Stimulated activated CD8-positive, alpha-beta memory T cell treated with anti-CD3 and anti-CD28 coated beads, Interleukin-4, amount 100 ng/mL, for 4 hours (primary cell): ENCODE measurements at places on chromosomes 3 and 15.

GRCh38 chr3:190122198-190122771 is 1.6 kb upstream of the P3H2 start:
- DNase-seq: no peak

DNA sequence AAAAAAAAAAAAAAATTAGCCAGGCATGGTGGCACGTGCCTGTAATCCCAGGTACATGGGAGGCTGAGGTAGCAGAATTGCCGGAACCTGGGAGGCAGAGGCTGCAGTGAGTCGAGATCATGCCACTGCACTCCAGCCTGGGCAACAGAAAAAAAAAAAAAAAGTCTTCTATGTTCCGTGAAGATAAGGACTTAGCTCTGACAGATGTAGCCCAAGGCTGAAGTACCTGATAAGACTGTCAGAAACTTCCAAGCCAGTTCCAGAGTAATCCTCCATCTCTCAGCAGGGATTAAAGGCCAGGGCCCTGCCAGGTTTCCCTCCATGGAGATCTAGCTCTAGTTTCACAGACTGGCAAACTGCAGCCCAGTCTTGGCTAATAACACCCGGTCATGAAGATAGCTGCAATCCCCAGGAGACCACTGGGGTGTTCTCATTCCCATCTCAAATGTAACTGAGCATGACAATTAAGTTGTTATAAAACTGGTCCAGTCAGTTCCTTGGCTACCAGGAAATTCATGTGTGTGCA is 8.5 kb downstream of the CDCP1 start:
- DNase-seq: no peak

- no peak for DNase-seq
Observed at GRCh38 chr15:65812916-65813315, 20.8 kb upstream of the DENND4A start.

DNA sequence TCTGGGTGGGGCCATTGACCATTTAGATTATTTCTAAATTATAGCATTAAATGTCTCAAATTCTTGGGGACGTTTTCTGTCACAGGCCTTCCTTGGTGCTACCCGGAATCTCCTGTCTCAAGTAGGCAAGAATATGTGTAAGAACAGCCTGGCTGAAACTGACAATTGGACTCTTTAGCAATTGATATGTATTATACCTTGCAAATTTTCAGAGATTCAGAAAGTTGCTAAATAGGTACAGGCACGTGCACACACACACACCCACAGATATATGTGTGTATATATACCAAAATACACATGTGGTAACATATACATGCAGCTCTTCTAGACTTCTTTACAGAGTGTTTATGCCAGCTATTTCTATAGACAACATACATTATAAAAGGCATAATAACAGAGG is 213.2 kb upstream of the NR2E3 start:
- no peak for DNase-seq

DNA sequence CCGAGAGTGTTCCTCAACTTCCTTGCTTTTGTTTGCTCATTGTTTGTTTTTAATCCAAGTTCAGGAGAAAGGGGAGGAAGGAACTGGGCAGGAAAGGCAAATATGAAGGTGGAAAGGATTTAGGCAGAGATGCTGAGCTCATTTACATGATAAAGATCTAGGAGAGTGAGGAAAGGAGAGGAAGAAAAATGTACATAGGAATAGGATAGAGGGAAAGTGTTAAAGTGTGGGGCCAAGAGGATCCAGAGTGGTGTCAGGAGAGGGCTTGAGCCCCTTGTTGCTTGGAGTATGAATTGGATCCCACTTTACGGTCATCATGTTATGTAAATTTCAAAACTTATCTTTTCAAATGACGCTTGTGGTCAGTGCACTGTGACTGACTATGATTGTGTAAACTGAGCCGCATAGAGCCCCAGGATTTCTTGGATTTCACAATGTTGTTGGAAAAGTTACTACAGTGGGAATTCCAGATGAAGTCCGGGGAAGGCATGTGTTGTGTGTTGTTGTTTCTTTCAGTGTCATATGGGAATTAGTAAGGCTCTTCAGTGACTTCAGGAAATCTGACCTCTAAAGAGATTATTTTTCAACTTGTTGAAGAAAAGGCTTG is 15.0 kb upstream of the PLD1 start:
- DNase-seq: no peak

DNA sequence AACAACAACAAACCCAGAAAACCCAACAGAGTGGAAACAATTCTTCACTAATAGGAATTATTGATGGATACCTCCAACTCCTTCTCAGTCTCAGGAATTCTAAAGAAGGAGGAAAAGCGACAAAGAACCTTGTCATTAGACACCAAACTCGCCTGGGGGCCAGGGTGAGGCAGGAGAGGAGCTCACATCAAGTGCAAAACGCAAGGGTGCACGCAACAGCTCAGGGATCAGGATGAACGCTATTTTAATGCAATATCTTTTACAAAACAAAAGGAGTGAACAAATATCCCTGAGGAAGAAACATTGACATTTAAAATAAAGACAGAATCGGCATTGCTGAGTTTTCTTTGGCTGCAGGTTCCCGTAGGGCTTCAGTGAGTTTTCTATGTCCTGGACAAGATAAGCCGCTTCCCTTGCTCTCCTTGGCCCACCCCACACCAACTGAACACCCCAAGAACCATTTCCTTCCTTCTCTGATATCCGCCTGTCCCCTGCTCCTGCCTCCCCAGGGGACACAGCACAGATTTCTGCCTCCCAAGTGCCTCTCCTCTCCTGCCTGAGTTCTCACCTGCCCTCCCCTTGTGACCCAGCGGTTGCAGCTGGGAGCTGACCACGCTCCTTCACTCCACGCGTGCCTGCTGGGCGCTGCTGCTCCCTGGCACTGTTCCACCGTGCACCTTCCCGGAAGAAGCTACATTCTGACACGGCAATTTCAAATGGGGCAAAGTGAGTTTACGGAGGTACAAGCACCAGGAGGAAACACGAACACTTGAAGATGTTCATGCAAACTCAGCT is 63.0 kb downstream of the ATP10A start:
- DNase-seq: no peak

DNA sequence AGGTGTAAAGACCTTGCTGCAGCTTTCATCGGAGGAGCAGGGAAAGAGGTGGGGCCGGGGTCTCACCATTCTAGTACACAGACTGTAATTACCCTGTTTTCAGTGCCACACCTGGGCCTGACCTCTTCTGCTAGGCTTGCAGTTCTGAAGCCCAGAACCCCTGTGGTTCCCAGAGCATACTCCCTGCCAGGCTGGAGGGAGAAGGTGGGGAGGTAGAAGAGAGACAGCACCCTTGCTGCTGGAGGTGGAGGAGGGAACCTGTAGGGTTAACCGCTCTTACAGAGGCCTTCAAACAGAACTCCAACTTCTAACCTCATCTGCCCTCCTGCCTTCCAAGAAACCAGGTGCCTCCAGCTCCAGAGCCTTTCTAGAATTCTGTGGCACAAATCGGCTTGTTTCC is 27.0 kb downstream of the PCOLCE2 start:
- no peak for DNase-seq

DNA sequence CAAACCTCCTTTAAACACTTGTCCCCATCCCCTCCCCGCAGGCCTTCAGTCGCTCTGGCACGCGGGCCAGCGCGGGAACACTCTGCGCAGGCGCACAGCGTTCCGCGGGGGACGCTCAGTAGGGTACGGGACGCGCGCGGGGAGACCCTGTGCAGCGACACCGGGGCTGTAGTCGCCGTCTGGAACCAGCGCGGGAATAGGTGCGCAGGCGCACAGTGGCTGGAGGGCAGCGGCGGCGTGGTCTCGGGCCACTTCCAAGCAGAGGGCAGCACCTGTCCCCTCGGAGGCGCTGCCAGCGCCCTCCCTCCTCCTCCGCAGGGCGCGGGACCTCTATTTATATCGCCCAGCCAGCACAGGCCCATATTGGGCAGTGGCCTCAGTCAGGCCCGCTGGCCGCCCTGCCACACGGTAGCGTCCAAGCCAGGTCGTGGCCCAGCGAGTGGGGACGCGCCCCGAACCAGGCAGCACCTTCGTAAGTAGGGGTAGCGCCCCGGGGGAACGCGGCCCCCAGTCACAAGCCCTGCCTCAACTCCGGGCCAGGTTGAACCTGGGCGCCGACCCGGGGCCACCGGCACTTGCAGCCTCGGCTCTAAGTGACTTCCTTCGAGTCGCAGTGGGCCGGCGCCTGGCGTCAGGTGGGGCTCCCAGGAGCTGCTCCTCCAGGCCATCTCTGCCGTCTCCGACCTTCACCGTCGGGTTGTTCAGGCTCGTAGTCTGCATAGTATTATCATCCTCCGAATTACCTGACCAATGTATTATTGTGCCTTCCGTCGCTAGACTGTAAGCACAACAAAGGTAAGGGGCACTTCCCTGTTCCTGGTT is at the start of gene KBTBD12:
Gene KBTBD12 (plus strand): TSS at position 118 of the 822 bp plus-strand sequence. CDS start 7,830 bp downstream, outside the sequence.
- no peak for DNase-seq

DNA sequence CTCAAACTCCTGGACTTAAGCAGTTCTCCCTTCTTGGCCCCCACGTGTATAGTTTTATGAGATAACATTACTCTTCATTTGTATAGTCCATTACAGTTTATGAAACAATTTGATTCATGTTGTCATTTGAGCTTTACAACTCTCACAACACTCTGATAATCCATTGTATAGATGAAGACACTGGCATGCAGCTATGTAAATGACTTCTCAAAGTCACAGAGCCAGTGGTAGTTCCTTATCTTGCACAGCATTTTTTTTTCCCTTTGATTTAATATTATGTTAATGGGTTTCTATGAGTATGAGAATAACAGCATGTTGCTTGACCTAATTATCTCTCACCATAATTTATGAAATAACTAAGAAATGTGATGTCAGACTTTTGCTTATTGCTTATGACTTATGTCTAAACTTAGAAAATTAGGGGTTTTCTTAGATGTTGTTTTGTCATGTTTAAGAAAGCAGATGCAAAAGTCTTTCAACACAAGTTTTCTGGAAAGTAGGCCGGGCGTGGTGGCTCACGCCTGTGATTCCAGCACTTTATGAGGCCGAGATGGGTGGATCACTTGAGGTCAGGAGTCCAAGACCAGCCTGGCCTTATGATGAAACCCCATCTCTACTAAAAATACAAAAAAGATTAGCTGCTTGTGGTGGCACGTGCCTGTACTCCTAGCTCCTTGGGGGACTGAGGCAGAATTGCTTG is 13.3 kb downstream of the VPS8 start:
- no peak for DNase-seq

- no peak for DNase-seq
Observed at GRCh38 chr3:155646128-155646527, 98.7 kb downstream of the PLCH1 start.

DNA sequence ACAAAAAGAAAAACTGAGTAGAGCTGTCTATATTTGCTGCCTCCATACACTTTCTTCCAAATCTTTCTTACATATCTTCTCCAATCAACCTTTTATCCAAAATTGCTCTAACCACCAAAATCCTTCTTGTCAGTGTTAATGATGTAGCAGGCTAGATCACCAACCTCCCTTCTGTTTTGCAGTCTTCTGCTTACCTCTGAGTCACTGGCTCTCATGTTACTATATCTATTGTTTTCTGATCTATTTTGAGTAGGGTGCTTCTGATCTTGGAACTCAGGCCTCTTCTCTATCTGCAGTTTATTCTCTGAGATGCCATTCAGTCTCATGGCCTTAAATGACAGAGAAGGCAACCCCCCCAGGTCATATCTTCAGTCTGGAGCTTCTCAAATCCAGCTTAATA is 26.3 kb upstream of the AADAC start:
- no peak for DNase-seq

- DNase-seq: no peak
Observed at GRCh38 chr3:188832961-188833721, 338.6 kb upstream of the TPRG1 start.

- peak; percentile 30 for DNase-seq
Observed at GRCh38 chr15:98850961-98851572, 156.5 kb downstream of the PGPEP1L start.

GRCh38 chr15:57355259-57355658 is 21.0 kb upstream of the CGNL1 start:
- no peak for DNase-seq

- no peak for DNase-seq
Observed at GRCh38 chr3:119033393-119034255, 1.0 kb downstream of the IGSF11 start.

- DNase-seq: no peak
Observed at GRCh38 chr3:152266221-152266995, 2.3 kb upstream of the MBNL1 start.

GRCh38 chr3:41448396-41448795 is 249.1 kb downstream of the CTNNB1 start:
- no peak for DNase-seq

DNA sequence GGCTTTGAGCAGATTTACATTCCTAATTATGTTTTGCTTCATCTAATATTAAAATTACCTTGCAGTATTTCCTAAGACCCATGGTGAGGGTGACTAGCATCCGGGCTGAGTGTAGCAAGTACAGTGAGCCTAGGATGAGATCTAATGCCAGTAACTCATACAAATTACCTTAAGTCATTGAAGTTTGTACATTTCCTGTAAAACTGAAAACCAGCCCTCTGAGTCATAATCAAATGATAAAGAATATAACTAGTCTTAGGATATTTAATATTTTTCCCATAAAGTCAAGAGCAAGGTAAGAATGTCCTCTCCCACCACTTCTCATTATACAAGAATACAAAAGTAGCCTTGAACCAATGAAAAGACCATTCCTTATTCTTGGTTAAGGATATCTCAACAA is 54.8 kb upstream of the CHRM5 start:
- no peak for DNase-seq

GRCh38 chr15:48569591-48570302 is 75.8 kb downstream of the FBN1 start:
- no peak for DNase-seq

DNA sequence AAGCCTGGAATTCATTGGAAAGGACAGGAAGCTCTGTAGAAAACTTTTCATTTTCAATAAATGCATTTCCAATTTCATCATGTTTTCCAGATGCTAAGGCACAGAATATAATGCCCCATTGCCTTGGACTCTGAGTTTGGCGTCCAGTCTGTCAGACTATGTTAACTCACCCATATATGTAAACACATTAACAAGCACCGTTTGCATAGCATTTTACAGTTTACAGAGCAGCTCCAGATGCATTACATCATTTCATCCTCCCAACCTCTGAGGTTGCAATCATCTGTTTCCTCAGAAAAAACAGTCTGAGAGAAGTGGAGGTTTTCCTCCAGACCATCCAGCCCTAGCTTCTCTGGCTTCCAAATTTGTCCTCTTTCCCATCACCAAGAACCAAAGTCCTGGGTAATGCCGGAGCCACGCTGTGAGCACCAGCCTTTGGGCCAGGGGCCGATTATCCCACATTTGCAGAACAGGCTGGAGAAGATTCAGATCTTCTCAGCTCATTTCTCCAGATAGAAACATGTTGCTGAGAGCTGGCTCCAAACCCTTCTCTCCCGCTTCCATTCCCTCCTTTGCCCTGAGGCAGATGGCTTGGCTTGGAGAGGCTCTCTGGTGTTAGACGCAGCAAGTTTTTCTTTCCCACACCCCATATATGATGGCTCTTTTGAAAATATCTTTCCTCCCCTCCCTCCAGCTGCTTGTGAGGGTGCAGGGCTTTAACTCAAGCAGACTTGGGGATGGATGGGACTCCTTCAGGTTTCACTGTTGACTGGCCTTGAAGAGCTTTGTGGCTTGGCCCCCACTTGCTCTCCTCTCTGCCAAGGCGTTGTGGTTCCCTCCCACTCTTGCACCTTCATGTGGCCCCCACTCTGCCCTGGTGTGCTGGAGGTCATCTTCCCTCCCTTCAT is 26.0 kb downstream of the CYP19A1 start:
- no peak for DNase-seq
